HTR-8/SVneo (cell line): ENCODE measurements at places on chromosomes 12 and 14.

DNA sequence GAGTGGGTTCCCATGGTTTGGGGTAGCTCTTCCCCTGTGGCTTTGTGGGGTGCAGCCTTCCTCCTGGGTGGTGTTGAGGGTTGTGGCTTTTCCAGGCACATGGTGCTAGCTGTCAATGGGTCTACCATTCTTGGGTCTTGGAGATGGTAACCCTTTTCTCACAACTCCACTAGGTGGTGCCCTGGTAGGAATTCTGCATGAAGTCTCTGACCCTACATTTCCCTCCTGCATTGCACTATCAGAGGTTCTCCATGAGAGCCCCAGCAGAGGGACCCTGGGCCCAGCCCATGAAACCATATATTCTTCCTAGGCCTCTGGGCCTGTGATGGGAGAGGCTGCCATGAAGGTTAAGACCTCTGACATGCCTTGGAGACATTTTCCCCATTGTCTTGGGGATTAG lies 1093.3 kb downstream of the SLC16A7 start:
- no peak for DNase-seq

DNA sequence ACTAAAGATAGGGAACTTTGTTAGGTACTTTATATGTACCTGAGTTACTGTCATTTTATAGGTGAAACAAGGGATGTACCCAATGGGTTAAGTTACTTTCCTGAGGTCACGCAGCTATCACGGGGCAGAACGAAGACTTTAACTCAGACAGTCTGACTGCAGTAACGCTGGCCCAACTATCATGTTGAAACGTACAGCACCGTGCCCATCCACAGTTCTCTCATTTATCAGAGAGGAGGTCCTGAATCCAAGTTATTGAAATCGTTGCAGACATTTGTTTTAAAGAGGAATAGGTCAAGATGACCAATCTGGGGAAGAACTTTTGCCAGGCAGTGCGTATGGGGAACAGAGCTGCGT lies 587 bp upstream of the C12orf75 start:
- no peak for DNase-seq

DNA sequence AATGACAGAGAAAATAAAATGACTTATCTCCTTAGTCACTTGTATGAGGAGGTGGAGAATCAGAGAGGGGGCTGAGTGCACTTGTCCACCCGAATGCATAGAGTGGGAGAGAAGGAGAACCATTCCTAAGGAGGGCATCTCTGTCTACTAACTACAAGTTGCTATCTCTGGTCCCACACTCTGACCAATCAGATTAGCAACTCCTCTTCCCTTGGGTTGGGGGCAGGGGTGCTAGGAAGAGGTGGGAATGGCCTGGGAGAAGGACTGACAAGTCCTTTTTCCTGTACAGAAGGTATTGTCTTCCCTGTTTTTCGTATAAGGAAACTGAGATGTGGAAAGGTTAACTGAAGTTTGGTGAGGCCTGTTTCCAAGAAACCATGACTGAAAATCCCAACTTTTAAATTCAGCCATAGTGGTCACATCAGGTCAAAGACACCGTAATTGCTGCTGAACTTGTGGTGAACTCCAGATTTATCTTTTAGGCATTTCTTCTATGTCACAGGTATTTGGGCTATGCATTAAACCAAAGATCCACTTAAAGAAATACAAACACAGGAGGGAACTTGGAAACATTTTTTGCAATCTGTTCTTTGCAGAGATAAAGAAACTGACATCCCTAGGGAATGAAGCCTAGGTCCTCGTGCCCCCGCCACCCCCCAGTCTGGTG lies 207.8 kb downstream of the CRADD start:
- DNase-seq = no peak

GRCh38 chr12:107200394-107200793 lies 107.0 kb upstream of the CRY1 start:
- peak; percentile 18 for DNase-seq

GRCh38 chr14:32251530-32251929 lies 48.5 kb upstream of the RNU6-8 start:
- no peak for DNase-seq

GRCh38 chr12:19447386-19447785 lies 8.1 kb downstream of the AEBP2 start:
- no peak for DNase-seq

GRCh38 chr12:93427779-93428564 lies 13.8 kb downstream of the UBE2N start:
- DNase-seq = peak; percentile 41

DNA sequence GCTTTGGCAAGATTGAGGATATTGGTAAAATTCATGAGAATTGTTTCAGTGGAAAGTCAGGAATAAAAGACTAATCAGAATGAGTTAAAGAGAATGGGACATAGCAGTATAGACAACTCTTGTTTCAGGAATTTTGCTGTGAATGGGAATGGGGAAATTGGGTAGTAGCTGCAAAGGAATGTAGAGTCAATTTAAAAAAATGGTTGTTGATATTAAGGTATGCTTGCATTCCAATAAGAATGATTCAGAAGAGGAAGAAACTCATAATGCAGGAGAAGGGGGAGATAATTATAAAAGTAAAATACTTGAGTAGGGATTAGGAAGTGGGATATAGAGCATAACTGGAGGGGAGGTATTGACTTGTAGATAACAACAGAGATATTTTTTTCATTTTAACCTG lies 40.7 kb downstream of the MNAT1 start:
- peak; percentile 73 for DNase-seq

GRCh38 chr12:8036346-8036745 lies 3.8 kb downstream of the FOXJ2 start:
- no peak for DNase-seq

GRCh38 chr14:85531141-85531586 lies 1.2 kb downstream of the FLRT2 start:
- peak; percentile 20 for DNase-seq

DNA sequence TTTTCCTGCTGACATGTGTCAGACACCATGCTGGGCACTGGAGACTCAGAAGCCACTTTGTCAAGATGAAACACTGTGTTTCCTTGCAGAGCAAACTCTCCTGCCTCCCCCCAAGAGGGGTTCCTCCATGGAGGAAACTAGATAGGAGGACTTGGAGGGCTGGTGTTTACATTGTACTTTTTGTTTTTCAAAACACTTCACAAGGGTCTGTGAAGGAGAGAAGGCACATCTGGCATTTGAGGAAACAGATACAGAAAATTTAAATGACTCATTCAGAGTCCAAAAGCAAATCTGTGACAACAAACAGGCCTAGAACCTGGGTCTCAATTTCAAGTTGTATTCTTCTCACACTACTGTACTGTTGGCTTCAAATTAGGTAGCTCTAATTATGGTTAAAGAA lies 6.7 kb upstream of the CDKL1 start:
- no peak for DNase-seq

DNA sequence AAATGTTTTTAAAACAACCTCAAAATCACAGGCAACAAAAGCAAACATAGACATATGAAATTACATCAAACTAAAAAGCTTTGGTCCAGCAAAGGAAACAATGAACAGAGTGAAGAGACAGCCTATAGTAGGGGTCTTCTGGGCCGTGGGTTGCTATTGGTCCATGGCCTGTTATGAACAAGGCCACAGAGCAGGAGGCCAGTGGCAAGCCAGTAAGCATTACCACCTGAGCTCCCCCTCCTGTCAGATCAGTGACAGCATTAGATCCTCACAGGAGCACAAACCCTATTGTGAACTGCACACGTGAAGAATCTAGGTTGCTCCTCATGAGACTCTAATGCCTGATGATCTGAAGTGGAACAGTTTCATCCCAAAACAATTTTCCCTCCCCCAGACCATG lies 174.0 kb downstream of the DIO2 start:
- DNase-seq = no peak

GRCh38 chr12:64461634-64462414 lies 9.9 kb downstream of the TBK1 start:
- DNase-seq = peak; percentile 51
